ENCODE measurements at places on chromosomes 4 and X. TPM values are rescaled to one million over a fixed set of nuclear protein-coding genes. Genes with fewer than 3 reads are reported as not detected.

Gene OPN1MW
- not detected for polyA plus RNA-seq

Gene DDIT4L
- 19.5 TPM for polyA plus RNA-seq

Gene MOB1B
- polyA plus RNA-seq, result 33.7 TPM

Gene AWAT2
- not detected for polyA plus RNA-seq

Gene RBPJ
- 98.9 TPM for polyA plus RNA-seq

Gene CFAP299
- not detected for polyA plus RNA-seq

Gene FABP2
- not detected for polyA plus RNA-seq

Gene FAM47A
- not detected for polyA plus RNA-seq

Gene RTL5
- polyA plus RNA-seq, result 10.3 TPM

Gene SPACA5
- polyA plus RNA-seq, result not detected

Gene RPL9
- 2,092 TPM for polyA plus RNA-seq

Gene DCAF8L2
- not detected for polyA plus RNA-seq

Gene MAGEA2B
- polyA plus RNA-seq, result not detected

Gene SLC2A9
- polyA plus RNA-seq, result 3.8 TPM

Gene CFAP47
- polyA plus RNA-seq, result not detected

Gene PPEF2
- not detected for polyA plus RNA-seq

Gene ATOH1
- polyA plus RNA-seq, result not detected

Gene IL13RA2
- polyA plus RNA-seq, result 0.35 TPM

Gene DCK
- 31.8 TPM for polyA plus RNA-seq

Gene TEX13C
- polyA plus RNA-seq, result 0.04 TPM

Gene GNRHR
- 0.22 TPM for polyA plus RNA-seq

Gene WWC2
- 17.5 TPM for polyA plus RNA-seq

Gene UBE2A
- 52.4 TPM for polyA plus RNA-seq

Gene SPANXA1
- polyA plus RNA-seq, result not detected
